ENCODE measurements at places on chromosomes 6 and 20.

DNA sequence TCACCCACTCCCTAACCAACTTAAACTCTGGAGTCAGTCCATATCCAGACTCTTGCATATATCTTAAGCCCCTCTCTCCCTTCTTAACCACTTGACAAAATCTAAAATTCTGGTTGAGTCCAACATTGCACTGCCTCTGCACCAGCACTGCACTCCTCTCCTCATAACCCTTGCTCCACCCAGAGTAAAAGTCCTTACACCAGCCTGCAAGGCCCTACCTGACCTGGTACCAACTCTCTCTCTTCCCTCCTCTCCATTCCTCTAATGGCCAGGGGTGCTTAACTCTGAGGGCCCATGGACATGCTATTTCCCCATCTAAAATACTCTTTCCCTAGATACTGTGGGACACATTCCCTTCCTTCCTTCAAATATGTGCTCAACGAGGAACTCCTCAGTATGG, 21.0 kb downstream of the STX7 start:
- no peak for DNase-seq

DNA sequence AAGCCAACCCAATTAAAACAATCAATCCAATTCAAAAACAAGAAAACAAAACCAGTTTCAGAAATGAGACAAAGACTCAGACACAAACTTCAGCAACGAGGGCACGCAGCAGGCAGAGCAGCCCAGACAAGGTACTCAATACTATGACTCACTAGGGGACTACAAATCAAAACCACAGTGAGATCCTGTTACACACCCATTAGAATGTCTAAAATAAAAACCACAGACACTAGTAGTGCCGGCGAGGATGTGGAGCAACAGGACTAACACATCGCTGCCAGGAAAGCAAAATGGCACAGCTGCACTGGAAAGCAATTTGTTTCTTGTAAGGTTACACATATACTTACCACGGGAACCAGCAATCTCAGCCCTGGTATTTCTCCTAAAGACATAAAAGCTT, 28.4 kb upstream of the MAS1L start:
- DNase-seq = no peak

DNA sequence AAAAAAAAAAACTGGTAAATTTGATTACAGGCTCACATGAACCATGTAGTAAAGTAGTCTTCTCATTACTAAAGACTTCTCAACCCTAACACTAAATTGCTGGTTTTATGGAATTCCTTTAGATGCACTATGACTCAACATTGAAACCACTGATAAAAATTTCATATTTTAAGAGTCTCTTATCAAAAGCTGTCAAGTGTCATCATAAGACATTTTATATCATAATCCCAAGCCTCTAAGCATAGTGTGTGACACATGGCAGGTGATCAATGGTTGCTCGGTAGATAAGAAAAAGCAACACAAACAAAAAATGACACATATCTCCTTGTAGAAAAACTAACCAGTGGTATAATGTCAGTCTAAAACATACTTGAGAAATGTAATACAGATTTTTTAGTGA, 258.4 kb downstream of the RNGTT start:
- DNase-seq = no peak

DNA sequence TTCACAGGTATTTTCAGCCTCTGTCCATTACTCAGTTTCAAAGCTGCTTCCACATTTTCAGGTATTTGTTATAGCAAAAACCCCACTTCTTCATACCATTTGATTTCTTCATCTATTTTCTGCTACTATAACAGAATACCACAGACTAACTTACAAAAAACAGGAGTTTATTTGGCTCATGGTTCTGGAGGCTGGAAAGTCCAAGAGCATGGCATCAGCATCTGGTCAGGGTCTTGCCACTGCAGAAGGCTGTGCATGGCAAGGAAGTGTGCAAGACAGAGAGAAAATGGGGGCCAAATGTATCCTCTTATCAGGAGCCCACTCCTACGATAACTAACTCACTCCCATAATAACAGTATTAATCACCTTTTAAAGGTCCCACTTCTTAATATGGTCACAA, 82.8 kb upstream of the FOXA2 start:
- no peak for DNase-seq

DNA sequence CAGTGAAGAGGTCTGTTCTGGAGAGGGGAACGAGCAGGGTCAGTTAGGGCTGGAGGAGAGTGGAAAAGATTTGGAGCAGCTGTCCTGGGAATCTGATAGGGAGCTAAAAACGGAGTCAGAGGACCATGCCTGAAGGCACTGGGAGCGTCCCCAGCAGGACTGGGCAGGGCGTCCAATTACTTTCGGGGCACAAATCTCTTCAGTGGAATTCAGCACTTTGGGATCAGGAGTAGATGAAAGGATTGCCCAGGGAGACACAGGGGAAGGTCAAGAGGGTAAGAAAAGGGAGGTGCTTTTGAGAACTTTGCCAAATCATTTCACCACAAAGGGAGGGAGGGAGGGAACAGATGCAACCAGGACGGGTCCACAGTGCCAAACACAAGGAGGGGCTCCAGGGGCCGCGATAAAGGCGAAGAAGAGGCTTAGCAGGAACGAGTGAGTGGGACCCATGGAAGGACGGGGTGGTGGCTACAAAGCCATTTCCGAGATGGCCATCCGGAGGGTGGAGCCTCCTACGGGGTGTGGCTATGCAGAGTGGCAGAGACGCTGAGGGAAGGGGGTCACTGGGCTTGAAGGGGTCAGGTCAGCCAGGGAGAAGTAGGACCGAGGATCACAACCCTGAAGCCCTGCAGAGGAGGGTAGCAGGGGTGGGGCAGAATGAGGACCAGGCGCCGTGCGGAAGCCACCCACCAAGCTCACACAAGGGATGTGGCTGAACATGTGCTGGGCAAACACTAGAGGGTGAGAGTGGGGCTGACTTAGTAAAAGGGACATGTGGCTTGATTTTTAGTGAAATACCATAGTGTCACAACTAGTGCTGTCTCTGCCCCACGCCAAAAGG, 180.0 kb upstream of the RREB1 start:
- peak; percentile 38 for DNase-seq

- no peak for DNase-seq
These were observed 4.2 kb downstream of the SCAND1 start for GRCh38 chr20:35950093-35950492.

DNA sequence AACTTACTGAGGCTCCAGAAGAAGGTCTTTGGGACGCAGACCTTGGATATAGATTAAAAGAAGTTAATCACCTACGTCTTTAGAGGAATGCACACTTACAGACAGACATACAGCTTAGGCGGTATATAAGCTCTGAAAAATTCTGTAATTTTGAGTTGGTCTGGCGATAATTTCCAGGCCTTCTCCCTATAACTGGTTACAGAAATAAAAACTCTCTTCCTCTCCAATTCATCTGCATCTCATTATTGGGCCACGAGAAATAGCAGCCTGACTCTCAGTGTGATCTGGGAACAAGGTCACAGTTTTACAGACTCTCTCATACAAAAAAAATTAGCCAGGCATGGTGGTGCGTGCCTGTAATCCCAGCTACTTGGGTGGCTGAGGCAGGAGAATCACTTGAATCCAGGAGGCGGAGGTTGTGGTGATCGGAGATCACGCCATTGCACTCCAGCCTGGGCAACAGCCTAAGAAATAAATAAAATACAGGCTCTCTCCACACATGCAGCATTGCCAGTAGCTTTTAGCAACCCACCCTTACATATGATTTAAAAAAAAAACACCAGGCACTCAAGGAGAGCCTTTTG, 4.7 kb downstream of the ZBTB24 start:
- DNase-seq = no peak

DNA sequence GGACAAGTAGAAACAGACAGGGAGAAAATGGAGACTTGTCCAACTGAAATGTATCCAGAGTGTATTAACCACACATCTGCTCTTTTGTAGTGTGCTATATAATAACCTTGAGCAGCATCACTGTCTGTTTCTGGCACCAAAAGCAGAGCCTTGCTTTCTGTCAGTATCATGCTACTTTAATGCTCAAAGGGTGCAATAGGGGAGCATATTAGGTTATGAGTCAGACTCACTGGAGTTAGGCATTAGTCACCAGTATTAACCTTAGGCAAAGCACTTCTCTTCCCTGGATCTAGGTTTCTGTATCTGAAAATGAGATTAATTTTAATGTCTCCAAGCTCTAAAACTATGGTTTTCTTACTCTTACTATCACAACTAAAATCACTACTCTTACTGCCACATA, 280.1 kb downstream of the TFAP2B start:
- no peak for DNase-seq

- no peak for DNase-seq
These were observed 245.4 kb upstream of the ASCC3 start for GRCh38 chr6:101126501-101126900.

GRCh38 chr6:157628463-157628862, 194.6 kb upstream of the SNX9 start:
- DNase-seq = no peak

- DNase-seq = no peak
These were observed 133.1 kb upstream of the FOXA2 start for GRCh38 chr20:22717466-22717865.

DNA sequence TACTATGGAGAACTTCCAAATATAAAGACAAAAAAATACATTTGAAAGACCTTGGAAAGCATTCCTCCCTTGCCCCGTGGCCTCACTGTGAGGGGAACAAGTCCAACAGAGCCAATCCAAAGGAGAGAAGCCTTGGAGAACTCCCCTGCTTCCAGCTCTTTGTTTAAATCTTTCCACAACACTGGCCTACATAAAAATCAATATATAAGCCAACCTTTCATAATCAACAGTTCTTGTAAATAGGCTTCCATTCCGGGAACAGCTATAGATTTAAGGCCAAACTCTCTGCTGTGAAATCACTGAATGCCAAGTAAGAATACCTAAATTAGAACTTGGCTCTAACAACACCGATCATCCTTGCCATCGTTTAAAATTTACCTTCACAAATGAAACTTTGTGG, 242.1 kb downstream of the HACE1 start:
- DNase-seq = no peak

- no peak for DNase-seq
These were observed 140.4 kb upstream of the CENPW start for GRCh38 chr6:126199466-126199865.

Data from CD4-positive, alpha-beta T cell treated with Interleukin-15 for 1 hour (primary cell).